ENCODE measurements at places on chromosomes 1 and 21.

DNA sequence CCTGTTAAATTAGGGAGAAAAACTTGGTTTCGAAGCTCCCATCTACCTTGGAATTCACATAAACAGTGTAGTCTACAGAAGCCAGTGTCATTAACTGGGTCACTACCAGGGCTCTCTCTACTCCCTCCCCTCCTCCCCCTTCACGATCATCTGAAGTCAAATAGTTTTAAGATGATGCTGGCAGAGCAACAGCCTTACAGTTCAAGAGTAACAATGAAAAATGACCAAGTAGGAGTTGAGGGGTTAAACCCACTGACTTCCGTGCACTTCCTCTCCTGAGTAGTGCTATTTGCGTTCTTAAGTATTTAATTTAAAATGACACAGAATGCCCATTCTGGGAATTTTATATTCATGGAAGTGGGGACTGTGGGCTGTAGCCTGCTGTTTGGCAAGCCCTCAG lies 236.9 kb downstream of the SIPA1L2 start:
- DNase-seq = no peak

- no peak for DNase-seq
Measured at GRCh38 chr1:173482683-173483082, 5.5 kb downstream of the PRDX6 start.

GRCh38 chr1:67307251-67308060 lies at the start of gene IL12RB2:
IL12RB2 (plus strand) TSS chr1:67307873; CDS start chr1:67320369, 12,496 bp downstream.
- no peak for DNase-seq

DNA sequence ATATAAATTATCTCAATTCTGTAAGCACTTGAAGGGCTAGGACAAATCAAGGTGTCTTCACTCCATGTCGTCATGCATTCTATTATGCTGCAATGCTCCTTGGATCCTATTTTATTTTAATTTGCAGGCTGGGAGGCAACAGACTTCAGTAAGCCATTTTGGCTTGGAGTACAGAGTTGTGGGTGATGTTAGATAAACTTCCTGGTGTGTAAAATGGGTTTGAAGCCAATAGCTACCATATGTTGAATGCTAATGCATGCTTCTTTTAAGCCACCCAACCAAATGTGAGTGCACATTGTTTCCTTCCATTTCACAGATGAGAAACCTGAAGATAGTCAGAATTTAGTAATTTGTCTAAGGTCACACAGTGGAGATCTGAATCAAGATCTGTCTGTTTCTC lies 482.8 kb downstream of the DISC1 start:
- DNase-seq = no peak

GRCh38 chr1:34984435-34984792 lies 733 bp downstream of the TMEM35B start:
- no peak for DNase-seq

- DNase-seq = no peak
Measured at GRCh38 chr1:1569341-1569740, 5.3 kb downstream of the SSU72 start.

DNA sequence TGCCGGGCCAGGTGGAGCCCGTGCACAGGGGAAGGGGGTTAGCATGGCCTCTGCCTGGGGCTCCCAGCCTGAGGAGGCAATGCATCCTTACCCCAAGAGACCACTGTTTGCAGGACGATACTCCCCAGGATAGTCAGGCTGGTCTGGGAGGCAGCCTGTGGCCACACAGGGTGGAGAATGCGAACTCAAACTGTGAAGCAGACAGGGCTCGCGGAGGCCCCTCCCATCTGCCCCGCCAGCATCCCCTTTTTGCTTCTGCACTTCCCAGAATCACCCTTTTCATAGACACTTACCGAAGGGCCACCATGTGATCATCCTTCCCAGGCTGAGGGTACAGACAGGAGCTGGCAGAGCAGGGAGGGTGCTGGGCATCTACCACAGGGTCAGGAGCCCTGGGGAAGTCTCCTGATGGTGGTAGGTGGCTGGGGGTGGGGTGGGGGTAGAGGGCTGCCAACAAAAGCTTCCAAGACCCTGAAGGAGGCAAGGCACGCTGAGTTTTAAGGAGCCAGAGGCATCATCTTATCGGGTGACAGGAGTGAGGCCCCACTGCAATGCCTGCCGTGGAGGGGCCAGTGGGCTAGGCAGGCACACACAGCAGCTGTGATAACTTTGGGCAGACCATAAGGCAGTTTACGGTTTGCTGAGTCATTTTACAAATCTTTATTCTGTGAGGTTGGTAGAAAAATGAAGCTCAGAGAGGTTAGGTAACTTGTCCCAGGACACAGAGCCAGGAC lies 31.3 kb upstream of the BTG2 start:
- DNase-seq = no peak

DNA sequence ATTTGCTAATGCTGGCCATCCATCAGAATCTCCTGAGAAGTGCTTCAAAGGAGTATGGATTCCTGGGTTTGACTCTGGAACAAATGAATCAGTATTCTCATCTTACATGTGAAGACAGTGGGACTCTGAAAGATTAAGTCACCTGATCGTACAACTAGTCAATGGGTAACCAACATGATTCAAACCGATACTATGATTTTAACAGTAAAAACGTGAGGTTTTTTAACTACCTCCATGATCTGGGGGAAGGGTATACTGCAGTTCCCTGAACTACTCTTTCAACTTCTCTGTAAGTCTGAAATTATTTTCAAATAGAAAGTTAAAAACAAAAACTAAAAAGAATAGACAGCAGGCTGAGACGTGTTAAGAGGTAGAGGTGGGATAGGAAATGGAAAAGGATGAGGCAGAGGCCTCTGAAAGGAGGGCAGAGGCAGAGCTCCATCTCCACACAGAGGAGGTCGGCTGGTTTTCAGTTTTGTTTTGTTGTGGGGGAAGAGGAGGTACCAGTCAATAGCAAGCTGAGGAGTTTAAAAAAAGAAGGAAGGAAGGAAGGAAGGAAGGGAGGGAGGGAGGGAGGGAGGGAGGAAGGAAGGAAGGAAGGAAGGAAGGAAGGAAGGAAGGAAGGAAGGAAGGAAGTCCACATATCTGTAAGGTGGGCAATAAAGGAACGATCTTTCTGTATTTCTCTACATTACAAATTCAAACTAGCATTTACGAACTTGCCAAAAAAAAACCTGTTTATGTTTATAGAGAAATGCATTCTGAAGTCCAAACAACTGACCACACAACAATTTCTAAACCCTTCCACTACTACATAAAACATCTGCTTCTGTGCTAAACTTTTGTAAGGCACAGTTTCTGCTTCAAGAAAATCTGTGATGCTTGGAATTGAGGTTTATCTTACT lies 213.1 kb downstream of the RERE start:
- DNase-seq = no peak
